COR-L47 (cell line): ENCODE measurements at places on chromosomes 2 and 18.

GRCh38 chr2:86275384-86275799 lies 62.0 kb downstream of the REEP1 start:
- no peak for DNase-seq

- no peak for DNase-seq
These were observed 710.0 kb upstream of the ID2 start for GRCh38 chr2:7971841-7972240.

DNA sequence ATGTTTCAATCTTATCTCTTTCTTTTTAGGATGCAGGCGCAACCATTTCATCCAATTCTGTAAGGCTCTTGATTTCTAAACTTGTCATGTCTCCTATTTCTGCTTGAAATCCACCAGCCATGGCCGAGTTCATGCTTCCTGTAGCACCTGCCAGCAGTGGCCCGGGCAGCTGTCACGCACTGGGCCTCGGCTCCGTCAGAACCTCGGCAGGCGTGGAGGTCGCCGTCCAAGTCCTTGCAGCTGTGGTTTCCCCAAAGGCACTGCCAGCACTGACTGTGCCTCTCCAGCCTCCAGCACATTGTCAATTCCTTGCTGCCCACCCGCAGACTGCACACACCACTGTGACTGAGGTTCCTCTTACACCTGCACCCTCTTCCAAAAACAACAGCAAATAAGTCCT lies 188.7 kb upstream of the SALL3 start:
- DNase-seq = no peak

GRCh38 chr2:133431289-133431688 lies 137.0 kb downstream of the NCKAP5 start:
- no peak for DNase-seq

GRCh38 chr2:20563833-20564232 lies 87.1 kb downstream of the HS1BP3 start:
- DNase-seq = no peak

DNA sequence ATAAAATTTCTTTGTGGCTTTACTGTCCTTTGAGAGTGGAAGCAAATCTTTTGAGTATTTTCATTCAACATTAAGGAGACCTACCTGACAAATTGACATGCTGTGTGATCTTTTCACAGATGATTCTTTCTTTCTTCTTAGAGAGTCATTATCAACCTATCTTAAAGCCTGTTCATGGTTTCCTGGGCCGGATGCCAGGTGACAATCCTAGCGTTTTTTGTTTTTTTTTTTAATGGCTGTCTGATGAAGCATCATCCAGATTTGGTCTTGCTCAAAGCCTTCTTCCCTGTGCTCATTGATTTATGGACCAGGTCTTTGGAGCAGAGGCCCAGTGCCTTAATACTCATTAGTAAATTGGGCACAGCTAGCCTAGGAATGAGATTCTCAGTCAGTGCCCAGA lies 9.8 kb upstream of the MGAT5 start:
- peak; percentile 23 for DNase-seq

- peak; percentile 42 for DNase-seq
These were observed 1690.4 kb upstream of the SLC39A10 start for GRCh38 chr2:193966590-193966989.

DNA sequence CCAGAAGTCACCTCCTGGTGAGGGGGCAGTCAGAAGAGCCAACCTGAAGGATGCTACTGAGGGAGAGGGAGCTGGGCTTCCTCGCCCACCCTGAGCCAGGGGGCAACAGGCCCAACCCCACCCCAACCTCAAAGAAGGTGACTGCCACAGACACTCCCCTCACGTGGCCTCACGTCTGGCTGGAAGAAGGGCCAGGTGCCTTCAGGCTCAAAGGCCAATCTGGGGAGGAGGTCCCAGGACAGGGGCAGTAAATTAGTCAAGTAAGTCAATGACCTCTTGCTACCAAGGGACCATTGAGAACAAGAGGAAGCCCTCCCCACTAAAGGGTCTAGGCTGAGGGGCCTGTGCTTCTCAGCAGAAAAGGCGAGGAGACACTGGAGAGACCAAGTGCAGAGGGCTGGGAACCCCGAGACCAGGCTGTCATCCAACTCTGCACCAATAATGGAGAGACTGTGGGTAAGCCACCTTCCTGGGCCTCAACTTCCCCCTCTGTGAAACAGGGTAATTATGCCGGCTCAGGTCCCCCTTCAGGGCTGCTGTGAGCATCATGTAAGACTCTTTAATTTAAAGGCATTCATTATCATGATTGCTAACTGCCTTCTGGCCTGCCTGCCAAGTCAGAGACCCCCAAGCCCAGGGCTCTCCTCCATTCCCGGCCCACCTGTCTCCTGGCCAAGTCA lies 20.2 kb upstream of the TNS1 start:
- DNase-seq = no peak

DNA sequence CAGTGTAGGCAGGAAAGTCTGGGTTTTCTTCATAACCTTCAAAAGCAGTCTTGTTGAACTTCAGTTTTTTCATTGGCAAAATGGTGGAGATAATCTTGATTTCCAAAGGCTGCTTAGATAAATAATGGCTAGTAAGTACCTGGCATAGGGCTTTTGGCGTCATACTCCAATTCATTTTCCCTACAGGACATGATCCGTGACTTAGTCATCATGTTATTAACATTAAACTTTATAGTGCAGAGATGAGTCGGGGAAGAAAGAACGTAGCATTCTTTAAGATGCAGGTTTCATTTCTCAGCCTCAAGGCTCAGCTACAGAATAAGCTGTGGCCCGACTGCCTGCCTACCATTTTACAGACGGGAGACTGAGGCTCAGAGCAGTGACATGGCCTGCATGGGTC lies 64.0 kb downstream of the RALBP1 start:
- no peak for DNase-seq

- no peak for DNase-seq
These were observed 241.9 kb downstream of the BCL11A start for GRCh38 chr2:60311524-60311923.

- no peak for DNase-seq
These were observed 14.6 kb downstream of the THNSL2 start for GRCh38 chr2:88184762-88185161.
